ENCODE measurements at places on chromosomes 12 and 14.

GRCh38 chr12:113339540-113339939 is 4.6 kb upstream of the SLC8B1 start:
- no peak for DNase-seq

- no peak for DNase-seq
Observed at GRCh38 chr12:48750769-48751356, 34.4 kb upstream of the CCNT1 start.

DNA sequence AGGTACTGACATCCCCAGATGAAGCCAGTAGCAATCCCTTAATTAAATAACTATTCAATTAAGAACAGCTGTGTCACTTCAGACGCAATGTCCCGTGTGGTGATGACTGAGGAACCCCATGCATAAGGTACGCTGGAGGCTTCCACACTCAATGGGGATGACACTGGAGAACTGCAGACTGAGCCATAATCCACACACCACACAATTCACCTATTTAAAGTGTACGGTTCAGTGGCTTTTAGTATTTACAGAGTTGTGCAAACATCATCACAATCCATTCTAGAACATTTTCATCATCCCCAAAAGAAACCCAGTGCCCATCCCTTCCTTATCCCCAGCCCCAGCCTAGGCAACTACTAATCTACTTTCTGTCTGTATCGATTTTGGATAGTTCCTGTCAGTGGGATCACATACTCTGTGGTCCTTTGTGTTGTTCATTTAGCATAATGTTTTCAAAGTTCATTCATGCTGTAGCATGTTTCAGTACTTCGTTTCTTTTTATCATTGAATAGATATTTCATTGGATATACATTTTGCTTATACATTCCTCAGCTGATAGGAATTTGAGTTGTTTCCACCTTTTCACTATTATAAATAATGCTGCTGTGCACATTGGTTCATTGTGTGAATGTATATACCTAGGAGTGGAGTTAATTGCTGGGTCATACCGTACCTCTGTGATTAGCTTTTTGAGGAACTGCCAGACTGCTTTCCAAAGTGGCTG is 61.1 kb downstream of the NINJ2 start:
- no peak for DNase-seq

GRCh38 chr14:90649557-90650135 is 166.6 kb downstream of the TTC7B start:
- no peak for DNase-seq

GRCh38 chr14:35261774-35262173 is 30.4 kb upstream of the PSMA6 start:
- DNase-seq: no peak

DNA sequence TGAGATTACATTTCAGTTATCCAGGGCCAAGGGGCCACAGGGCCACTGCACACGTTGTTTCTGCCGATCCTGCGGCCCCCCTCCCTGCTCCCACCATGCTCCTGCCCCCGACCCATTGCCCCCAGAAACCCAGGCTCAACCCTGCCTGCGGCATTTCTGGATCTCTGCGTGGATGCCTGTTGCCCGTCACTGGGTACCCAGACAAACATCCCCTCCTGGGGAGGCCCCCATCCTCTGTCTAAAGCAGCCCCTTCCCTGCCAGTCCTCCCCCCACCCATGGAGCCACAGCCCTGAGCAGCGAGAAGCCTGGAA is 326.4 kb upstream of the SFSWAP start:
- no peak for DNase-seq

DNA sequence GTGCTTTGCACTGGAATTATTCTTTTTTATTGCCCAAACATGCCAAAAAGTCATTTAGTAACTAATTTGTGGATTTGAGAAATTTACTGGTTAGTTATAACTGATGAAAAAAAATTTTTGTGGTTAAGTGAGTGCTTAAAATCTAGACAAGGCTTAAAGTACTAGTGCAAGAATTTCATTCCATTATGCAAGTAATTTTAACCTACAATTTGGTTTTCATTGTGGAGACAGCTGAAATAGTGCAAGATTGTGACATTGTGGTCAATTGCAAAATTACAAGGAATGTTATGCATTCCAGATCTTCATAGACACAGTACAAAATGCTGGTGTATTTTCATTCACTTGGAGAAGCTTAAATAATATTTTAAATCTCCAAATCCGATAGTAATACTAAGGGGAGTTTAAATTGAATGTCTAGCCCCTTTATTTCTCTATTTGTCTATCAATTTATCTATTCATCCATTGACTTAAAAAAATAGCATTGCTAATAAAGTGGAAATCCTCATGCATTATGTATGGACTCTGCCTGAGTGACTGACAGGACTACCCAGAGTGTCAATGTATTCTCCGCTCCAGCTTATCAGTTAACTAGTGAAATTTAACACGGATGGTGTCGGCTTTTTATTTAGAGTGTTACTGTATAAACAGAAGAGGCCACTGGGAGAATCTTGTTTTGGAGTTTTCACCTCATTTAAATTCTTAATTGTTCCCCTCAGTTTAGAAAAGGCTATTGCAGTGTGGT is 125.9 kb downstream of the ALX1 start:
- no peak for DNase-seq

DNA sequence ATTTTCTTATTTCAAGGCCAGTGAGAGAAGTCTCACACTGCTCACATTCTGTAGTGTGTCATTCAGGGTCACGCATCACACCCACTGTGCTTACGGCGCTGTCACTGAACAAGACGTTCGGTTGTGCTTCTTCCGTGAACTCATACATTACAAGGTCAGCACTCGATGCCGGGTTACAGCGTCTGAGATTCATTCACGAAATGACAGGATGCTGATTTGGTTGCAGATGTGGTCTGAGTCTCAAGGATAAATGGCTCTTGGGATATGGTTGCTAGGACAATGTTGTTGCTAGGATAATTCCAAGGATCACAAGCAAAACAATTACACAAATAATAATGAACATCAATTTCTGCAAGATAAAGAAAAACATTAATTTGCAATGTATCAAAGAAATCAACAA is 47.4 kb downstream of the STX2 start:
- no peak for DNase-seq

DNA sequence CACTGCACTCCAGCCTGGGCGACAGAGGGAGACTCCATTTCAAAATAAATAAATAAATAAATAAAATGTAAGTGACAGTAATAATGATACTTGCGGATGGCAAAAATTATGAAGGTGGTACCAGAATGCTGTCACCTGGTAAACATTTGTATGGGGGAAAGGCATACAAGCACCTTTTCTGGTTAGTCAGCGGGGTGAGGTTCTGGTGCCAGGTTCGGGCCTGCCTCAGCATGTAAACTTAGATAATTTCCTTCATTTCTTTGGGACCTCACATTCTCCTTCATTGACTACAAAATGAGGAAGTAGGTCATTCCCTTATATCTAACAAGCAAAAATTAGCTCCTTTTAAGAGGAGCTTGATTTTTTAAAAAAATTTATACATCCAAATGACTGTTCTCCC is 10.8 kb downstream of the VTI1B start:
- DNase-seq: no peak

GRCh38 chr12:68446901-68447796 is 115.0 kb upstream of the MDM1 start:
- no peak for DNase-seq

DNA sequence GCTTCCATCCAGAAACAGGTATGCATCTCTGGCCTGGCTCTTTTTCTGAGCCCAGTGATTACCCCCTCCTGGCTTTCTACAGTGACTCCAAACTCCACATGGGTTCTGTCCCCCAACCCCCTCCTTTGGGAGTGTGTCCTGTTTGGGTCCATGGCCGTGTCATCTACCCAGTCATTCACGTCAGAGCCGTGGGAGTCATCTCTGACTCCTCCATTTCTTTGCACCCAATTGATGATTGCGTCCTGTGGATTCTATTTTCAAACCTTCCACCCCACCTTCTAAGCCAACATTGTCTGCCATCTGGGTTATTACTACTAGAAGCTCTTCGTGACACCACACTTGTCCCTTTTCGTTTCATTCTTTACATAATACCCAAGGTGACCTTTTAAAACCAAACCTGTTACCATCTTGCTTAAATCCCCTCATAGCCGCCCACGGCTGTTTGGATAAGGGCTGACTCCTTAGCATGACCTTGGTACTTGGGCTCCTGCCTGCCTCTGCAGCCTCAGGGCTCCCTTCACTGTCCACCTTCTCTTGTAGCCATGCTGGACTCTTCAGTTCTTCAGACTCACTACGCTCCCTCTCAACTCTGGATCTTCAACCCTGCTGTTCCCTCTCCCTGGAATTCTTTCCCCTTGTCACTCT is 38.1 kb upstream of the NT5DC3 start:
- DNase-seq: no peak

- no peak for DNase-seq
Observed at GRCh38 chr12:51225771-51226170, 7.9 kb upstream of the POU6F1 start.

- no peak for DNase-seq
Observed at GRCh38 chr14:103095210-103095778, 769 bp downstream of the EXOC3L4 start.

DNA sequence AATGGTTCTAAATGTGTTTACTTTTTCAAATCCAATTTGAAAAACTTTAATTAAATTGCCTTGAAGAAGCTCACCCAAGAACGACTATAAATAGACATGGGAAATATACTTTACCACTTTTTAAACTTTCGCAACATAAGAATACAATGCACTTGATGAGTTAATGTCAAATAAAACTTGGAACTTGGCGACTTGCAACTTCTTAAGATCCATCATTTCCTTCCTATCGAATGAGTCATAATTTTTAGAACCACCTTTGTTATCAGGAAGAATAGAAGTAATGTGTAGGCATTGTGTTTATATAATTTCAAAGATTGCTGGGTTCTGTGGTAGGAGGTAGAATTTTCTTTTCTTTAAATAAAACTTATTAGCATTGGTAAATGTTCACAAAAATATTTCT is 1417.4 kb upstream of the FLRT2 start:
- no peak for DNase-seq

- no peak for DNase-seq
Observed at GRCh38 chr14:77920312-77920711, 120.4 kb downstream of the ADCK1 start.

DNA sequence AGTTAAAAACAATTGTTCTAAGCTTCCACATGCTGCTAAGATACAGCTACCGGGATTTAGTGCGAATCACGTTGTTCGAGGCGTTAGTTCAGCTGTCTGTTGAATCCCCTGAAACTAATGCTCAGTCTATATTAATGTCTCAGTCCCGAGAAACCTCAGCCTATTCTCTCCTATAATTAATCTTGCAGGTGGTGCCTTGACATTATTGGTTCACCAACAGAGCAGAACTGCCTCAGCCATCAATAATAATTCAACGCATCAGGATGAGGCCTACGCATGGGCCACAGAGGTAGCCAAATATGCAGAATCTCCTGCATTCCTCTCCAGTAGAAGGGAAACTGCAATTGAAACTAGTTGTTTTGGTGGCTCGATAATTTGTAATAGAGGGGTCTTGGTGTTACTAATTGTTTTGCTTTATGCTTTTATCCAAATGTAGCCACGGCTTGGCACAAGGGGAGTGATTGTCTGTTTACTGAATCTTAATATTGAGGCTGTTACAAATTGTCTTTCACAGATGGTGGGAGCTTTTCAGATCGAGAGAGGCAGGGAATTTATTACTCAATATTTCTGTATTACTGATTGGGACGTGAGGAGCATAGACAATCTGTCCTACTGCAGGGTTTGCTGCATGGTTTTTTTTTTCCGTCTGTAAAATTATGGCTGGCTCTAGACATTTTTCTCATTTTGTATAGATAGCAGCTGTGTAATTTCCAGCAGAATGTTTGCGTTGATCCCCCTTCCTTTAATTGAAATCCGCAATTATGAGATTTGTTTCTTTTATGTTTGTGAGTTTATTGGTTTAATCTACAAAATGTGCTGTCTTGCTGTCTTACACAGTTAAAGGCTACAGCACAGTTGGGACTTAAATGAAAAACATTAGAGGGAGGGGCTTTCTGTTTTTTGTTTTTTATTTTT is 1036.5 kb upstream of the NOVA1 start:
- no peak for DNase-seq

DNA sequence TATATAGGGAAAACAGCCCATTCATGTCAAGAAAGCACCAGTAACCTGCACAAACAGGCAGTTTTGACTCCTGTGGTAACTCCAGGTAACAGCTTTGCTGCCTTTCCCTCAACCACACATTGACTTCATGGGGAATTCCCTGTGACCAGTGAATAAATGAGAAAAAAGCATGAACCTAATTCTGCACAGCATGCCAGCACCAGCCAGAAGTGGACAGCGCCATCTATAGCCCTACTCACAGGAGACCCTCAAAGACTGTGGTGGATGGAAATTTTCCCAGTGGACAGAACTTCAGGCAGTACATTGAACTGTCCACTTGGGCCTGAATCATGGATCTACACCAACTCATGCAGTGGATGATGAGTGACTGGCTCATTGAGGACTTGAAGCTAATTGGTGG is 152.1 kb downstream of the SLC8A3 start:
- no peak for DNase-seq

GRCh38 chr14:58824796-58825195 is 187.0 kb downstream of the DACT1 start:
- no peak for DNase-seq

- DNase-seq: no peak
Observed at GRCh38 chr14:102500713-102501112, 8.9 kb downstream of the ANKRD9 start.

DNA sequence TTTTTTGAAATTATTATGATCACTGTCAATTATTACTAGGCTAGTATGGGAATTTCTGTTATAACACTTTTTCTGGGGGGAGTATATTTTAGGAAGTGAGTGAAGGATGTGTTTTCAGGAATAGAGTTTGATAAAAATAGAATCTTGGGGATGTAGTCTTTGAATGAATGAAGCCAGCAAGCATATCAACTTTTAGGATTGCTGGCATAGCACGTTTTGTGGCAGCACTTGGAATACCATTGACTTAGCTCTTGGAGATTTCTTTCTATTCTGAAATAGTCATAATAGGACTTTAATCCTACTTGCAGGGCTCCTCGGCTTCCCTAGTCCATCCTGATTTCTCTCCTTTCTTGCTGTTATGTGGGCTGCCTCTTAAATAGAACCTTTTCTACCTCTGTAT is 141.6 kb downstream of the DACT1 start:
- DNase-seq: no peak

GRCh38 chr14:38868399-38869290 is 234.4 kb downstream of the SEC23A start:
- DNase-seq: no peak

- DNase-seq: no peak
Observed at GRCh38 chr12:108297895-108298760, 41.0 kb downstream of the CMKLR1 start.

GRCh38 chr12:104956870-104957718 is 996 bp downstream of the SLC41A2 start:
- no peak for DNase-seq

DNA sequence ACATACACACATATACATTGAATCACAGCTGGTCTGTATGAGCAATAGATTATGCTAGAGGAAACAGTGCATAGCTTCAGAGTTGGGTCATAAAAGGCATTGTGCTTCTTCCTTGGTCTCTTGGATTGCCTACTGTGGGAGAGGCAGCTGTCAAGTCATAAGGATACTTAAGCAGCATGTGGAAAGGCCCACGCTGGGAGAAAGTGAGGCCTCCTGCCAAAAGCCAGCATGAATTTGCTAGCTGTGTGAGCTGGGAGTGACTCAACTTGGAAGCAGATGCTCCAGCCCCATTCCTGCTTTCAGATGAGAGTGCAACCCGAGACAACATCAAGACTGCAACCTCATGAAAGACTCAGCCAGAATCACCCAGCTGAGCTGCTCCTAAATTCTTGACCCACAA is 311.9 kb upstream of the TBX3 start:
- no peak for DNase-seq
